Chondrocyte (in vitro differentiated cells): ENCODE measurements at places on chromosomes 12 and 14.

- H3K27me3 ChIP-seq = no peaks in the 10 kb centered on the region
- no peak overlapping the region for H3K27ac ChIP-seq
- no peak overlapping the region for H3K4me3 ChIP-seq
- peaks cover 10% of the 10 kb centered on the region for H3K36me3 ChIP-seq
- no peak for DNase-seq
- no peaks in the 10 kb centered on the region for H3K4me1 ChIP-seq
These were observed 119.1 kb downstream of the ITPR2 start for GRCh38 chr12:26713885-26714383.

DNA sequence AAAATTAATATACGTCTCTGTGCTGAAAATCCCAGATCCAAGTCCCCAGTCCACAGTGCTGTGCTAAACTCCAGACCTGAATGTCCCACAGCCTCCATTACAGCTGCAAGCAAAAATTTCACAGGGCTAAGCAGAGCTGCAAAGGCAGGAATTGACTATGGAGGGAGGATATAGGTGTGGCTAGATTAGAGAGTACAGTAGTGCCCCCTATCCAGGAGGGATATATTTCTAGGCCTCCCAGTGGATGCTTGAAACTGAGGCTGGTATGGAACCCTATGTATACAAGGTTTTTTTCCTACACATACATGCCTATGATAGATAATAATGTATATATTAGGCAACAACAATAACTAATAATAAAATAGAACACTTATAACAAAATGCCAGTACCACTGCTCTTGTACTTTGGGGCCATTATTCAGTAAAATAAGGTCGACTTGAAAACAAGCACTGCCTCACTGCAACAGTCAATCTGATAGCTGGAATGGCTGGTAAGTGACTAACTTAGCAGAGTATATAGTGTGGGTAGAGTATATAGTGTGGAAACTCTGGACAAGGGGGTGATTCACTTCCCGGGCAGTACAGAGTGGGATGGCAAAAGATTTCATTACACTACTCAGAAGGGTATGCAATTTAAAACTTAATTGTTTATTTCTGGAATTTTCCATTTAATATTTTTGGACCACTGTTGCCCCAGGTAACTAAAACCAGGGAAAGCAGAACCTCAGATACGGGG is 82.7 kb downstream of the C14orf132 start:
- peaks cover 3% of the 10 kb centered on the region for H3K27me3 ChIP-seq
- peaks cover 27% of the 10 kb centered on the region for H3K4me1 ChIP-seq
- H3K27ac ChIP-seq = no peak overlapping the region
- no peak for DNase-seq

DNA sequence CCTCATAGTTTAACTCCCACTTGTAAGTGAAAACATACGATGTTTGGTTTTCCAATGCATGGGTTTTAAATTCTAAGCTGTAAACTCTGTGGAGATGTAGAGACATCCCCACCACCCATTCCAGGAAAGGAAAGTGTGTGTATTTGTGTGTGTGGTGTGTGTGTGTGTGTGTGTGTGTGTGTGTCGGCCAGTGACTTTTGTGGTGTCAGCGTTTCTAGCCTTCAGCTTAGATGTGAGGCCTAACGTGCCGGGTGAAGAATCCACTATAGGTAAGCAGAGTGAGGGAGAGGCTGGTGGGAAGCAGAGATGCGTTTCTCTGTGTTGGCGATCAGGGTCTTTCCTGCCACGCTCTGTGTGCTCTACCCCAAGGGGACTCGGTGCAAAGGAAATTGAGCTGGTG is 93.0 kb downstream of the SLC24A4 start:
- H3K4me3 ChIP-seq = no peak overlapping the region
- no peaks in the 10 kb centered on the region for H3K4me1 ChIP-seq
- no peak for DNase-seq
- no peaks in the 10 kb centered on the region for H3K36me3 ChIP-seq

DNA sequence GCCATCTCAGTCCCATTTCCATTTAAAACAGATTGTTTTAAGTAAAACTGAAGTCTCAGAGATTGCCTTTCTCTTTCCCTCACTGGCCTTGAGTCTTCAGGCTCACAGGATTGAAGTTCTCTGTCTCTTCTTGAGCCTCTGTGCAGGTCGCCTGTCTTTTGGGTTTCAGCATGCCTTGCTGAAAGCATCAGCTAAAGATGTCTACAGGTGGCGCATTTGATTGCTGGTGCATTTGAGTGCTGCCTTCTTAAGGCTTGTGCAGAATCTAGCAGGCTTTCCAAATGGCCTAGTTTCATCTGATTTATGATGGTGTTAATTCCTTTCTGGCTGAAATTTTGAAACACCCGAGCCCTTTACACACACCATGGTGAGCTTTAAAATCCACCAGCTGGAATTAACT is 1062.2 kb upstream of the FBXO33 start:
- H3K27ac ChIP-seq = no peak overlapping the region
- peaks cover 2% of the 10 kb centered on the region for H3K27me3 ChIP-seq
- DNase-seq = no peak
- H3K4me3 ChIP-seq = no peak overlapping the region

- H3K27ac ChIP-seq = no peak overlapping the region
- H3K27me3 ChIP-seq = peaks cover 13% of the 10 kb centered on the region
- DNase-seq = no peak
- H3K4me1 ChIP-seq = peaks cover 5% of the 10 kb centered on the region
- peaks cover 5% of the 10 kb centered on the region for H3K36me3 ChIP-seq
- H3K4me3 ChIP-seq = no peak overlapping the region
These were observed 80.7 kb upstream of the METAP2 start for GRCh38 chr12:95393191-95393790.

DNA sequence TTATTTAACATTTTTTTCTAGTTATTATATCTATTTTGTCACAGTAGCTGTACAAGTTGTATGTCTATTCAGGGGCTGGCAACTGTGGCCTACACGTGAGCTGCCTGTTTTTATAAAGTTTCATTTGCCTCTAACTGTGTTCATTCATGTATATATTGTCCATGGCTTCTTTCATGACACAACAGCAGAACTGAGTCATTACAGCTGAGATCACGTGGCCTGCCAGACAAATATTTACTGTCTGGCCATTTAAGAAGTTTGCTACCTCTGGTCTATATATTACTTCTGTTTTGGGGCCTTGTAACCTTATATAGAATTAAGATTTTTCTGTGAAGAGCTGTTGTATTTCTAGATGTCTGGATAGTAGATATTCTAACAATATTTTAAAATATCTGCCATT is 37.9 kb downstream of the KIAA0586 start:
- H3K4me3 ChIP-seq = no peak overlapping the region
- no peak overlapping the region for H3K27ac ChIP-seq
- peaks cover 7% of the 10 kb centered on the region for H3K36me3 ChIP-seq
- DNase-seq = no peak
- H3K4me1 ChIP-seq = peaks cover 5% of the 10 kb centered on the region

- DNase-seq = no peak
- H3K27ac ChIP-seq = no peak overlapping the region
- no peaks in the 10 kb centered on the region for H3K27me3 ChIP-seq
- peaks cover 8% of the 10 kb centered on the region for H3K36me3 ChIP-seq
- H3K4me1 ChIP-seq = peaks cover 8% of the 10 kb centered on the region
These were observed 45.3 kb downstream of the FBXO34 start for GRCh38 chr14:55316564-55316963.

DNA sequence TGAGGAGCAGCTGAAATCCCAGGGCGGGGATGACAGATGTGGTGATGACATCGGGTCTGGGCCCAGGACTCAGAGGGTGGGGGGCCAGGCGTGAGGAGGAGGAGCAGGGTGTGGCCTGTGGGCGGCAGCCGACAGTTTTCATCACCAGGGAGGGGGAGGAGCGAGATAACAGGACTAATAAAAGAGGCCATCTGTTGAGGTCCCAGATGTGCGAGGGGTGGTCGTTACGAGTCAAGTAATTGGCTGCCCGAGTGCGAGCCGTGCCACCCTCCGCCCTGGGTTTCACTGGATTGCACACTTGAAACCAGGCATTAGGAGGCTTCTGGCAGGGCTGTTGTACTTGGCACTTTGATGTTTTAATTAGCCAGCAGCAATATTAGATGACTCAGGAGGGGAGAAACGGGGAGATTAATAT is 67.2 kb downstream of the NOS1 start:
- H3K27ac ChIP-seq = no peak overlapping the region
- no peaks in the 10 kb centered on the region for H3K36me3 ChIP-seq
- H3K4me3 ChIP-seq = no peak overlapping the region
- no peaks in the 10 kb centered on the region for H3K4me1 ChIP-seq
- H3K27me3 ChIP-seq = peaks cover 9% of the 10 kb centered on the region

DNA sequence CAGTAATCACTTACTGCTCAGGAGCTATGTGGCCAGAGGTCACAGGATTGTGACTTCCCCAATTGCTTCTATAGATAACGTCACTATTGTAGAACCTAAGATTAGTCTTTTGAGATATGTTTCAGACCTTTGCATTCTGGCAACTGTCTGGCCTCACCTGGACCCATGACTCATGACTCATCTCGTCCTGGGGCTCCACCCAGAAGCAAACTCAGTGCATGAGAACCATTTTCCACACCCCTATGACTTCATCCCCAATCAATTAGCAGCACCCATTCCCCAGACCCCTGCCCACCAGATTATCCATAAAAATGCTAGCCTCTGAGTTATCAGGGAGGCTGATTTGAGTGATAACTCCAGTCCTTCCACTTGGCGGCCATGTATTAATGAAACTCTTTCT is 186.9 kb downstream of the EMP1 start:
- DNase-seq = no peak
- no peak overlapping the region for H3K4me3 ChIP-seq
- H3K27ac ChIP-seq = no peak overlapping the region
- H3K4me1 ChIP-seq = no peaks in the 10 kb centered on the region
- peaks cover 19% of the 10 kb centered on the region for H3K27me3 ChIP-seq

GRCh38 chr12:110280392-110280778 is 662 bp upstream of the ATP2A2 start:
- H3K4me3 ChIP-seq = peak overlapping the region; percentile 79
- peaks cover 2% of the 10 kb centered on the region for H3K36me3 ChIP-seq
- DNase-seq = no peak
- peaks cover 40% of the 10 kb centered on the region for H3K4me1 ChIP-seq
- no peaks in the 10 kb centered on the region for H3K27me3 ChIP-seq

DNA sequence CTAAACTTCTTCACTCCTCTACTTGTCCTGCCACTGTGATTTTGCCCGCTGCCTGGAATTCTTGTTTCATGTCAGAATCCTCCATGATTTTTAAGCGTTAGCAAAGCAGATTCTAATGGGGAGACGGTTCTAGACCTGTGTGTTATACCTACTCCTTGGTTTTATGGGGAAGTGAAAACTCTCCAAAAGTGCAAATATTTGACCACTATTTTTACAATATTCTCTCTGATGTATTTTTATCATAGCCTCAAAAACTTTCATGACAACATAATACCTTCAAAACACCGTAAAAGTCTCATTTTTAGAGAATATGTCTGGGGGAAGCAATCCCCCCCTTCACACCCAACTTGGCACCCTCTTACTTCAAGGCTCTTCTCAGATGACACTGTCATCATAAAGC is 12.9 kb upstream of the KRAS start:
- H3K36me3 ChIP-seq = no peaks in the 10 kb centered on the region
- no peak overlapping the region for H3K4me3 ChIP-seq
- H3K27me3 ChIP-seq = no peaks in the 10 kb centered on the region
- H3K4me1 ChIP-seq = peaks cover 29% of the 10 kb centered on the region
- no peak overlapping the region for H3K27ac ChIP-seq

DNA sequence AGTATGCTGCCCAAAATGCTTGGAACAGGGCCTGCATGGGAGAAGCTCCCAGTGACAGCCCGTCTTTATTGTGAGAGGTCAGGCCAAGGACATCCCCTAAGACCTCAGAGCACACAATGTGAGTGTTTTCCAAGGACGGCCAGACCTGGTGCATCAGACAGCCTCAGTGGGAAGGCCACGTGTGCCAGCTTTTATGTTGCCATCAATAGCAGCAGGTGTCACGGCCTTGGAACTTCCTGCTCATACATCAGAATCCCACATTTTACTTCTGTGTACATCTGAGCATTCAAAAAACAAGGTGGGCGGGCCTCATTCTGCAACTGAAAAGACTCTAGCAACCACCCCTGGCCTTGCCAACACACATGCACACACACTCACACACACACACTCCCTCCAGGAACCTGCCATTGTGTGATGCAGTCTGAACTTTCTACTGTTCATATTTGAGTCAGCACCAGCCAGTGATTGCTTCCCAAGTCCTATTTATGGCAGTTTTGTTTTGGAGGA is 753.1 kb upstream of the TBX3 start:
- H3K4me3 ChIP-seq = no peak overlapping the region
- H3K36me3 ChIP-seq = no peaks in the 10 kb centered on the region
- H3K27me3 ChIP-seq = no peaks in the 10 kb centered on the region
- peaks cover 8% of the 10 kb centered on the region for H3K4me1 ChIP-seq
- no peak for DNase-seq

DNA sequence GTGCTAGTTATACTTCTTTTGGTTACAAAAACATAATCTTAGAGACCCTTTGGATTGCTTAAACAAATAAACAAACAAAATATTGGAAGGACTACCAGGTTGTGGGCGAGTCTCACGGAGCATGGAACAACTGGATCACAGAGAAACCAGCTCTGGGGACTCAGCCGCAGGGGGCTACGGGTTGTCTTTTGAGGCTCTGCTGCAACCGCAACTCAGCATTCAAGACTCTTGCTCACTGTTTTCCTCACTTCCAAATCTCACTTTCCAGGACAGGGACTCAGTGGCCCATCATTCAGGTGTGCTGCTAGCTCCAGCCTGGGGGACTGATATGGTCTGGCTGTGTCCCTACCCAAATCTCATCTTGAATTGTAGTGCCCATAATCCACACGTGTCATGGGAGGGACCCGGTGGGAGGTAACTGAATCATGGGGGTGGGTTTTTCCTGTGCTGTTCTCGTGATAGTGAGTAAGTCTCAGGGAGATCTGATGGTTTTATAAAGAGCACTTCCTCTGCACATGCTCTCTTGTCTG is 14.0 kb upstream of the SERPINA4 start:
- peaks cover 11% of the 10 kb centered on the region for H3K27me3 ChIP-seq
- no peak for DNase-seq
- no peak overlapping the region for H3K4me3 ChIP-seq
- no peaks in the 10 kb centered on the region for H3K36me3 ChIP-seq

DNA sequence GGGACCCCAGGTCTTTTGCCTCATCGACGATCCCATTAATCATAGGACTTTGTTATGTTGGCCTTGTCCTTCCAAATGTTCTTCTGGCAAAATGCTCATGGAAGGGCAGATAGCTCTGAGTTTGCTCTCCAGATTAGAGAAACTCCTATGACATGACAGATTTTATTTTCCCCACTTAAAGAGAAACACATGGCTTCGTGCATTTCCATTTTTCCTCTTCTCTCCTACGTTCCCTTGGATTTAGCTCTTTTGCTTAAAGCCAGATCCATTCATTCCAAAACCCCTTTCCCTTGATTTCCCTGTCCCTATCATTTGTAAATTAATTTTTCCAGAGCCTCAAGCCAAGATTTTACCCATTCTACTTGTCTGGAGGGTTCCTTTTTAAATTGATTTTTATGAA is 2.9 kb downstream of the PRIMA1 start:
- no peaks in the 10 kb centered on the region for H3K36me3 ChIP-seq
- peaks cover 10% of the 10 kb centered on the region for H3K4me1 ChIP-seq
- peaks cover 52% of the 10 kb centered on the region for H3K27me3 ChIP-seq
- H3K27ac ChIP-seq = no peak overlapping the region

GRCh38 chr12:6834254-6834653 is 6.0 kb downstream of the P3H3 start:
- H3K27me3 ChIP-seq = no peaks in the 10 kb centered on the region
- no peak overlapping the region for H3K27ac ChIP-seq
- no peak for DNase-seq
- peaks cover 17% of the 10 kb centered on the region for H3K4me1 ChIP-seq
- peaks cover 36% of the 10 kb centered on the region for H3K36me3 ChIP-seq
- no peak overlapping the region for H3K4me3 ChIP-seq
